DMS79 (cell line): ENCODE measurements at places on chromosomes 1 and 21.

DNA sequence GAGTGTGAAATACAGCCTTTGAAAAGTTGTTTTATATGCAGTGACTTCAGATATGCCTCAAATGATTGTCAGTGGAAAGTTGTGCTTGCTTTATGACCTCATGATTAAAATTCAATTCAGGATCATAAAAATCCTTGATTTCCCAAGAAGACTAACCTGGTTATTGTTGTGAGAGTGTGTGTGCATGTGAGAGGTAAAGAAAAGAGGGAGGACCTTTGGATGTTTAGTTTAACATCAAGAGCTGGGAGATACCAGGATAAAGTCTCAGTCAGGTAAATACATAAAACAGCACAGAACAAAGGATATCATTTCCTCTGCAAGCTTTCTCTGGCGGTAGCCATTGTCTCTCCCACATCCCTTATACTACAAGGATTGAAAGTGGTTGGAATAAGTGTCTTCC is 14.4 kb downstream of the BTBD8 start:
- DNase-seq: no peak

- peak; percentile 47 for DNase-seq
Measured at GRCh38 chr1:9292361-9293240, at the start of gene SPSB1. TSS of gene SPSB1 (plus strand) at chr1:9292894. CDS start at chr1:9355892, 62,998 bp downstream.

- peak; percentile 8 for DNase-seq
Measured at GRCh38 chr1:241598249-241598648, 41.9 kb downstream of the CHML start.

GRCh38 chr1:22761101-22761500 is 50.5 kb downstream of the EPHB2 start:
- DNase-seq: no peak
